ENCODE measurements at places on chromosomes 3 and 15. TPM values are rescaled to one million over a fixed set of nuclear protein-coding genes. Genes with fewer than 3 reads are reported as not detected.

DNA sequence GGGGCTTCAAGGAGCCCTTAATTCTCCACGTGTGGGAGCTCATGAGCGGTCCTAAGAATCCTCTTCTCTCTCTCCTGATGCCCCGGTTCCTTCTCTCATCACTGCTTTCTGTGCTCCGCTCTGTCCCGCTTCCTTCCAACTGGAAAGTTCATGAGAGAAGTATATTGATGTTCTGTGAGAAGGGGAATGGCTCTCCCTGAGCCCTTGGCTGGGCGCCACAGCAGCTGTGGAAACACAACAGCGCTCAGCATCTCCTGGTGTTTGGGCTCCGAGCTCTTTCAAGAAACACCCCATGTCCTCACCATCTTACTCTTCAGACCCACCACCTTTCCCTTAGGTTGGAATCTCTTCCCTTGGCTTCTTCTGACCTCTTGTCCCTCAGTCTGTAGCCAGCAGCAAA, 161.7 kb downstream of the VGLL4 start:
- no peak overlapping the region for H3K4me3 ChIP-seq
- H3K27ac ChIP-seq = peak overlapping the region; percentile 73
- peak; percentile 30 for DNase-seq
- H3K27me3 ChIP-seq = no peaks in the 10 kb centered on the region
- no peaks in the 10 kb centered on the region for H3K36me3 ChIP-seq

Gene LOXL1
- total RNA-seq = 6.8 TPM

GRCh38 chr3:142888481-142889211, at the start of gene PCOLCE2:
PCOLCE2 (minus strand) TSS chr3:142889083; CDS start chr3:142888896, 187 bp downstream.
- peak within 1 kb of the TSS; percentile 59 for H3K4me3 ChIP-seq
- DNase-seq = peak; percentile 8
- peaks cover 66% of the 10 kb centered on the region for H3K27me3 ChIP-seq
- peaks cover 13% of the 10 kb centered on the region for H3K4me1 ChIP-seq
- H3K36me3 ChIP-seq = no peaks in the 10 kb centered on the region
- H3K27ac ChIP-seq = no peak within 1 kb of the TSS

Gene ZCWPW2
- total RNA-seq = not detected

DNA sequence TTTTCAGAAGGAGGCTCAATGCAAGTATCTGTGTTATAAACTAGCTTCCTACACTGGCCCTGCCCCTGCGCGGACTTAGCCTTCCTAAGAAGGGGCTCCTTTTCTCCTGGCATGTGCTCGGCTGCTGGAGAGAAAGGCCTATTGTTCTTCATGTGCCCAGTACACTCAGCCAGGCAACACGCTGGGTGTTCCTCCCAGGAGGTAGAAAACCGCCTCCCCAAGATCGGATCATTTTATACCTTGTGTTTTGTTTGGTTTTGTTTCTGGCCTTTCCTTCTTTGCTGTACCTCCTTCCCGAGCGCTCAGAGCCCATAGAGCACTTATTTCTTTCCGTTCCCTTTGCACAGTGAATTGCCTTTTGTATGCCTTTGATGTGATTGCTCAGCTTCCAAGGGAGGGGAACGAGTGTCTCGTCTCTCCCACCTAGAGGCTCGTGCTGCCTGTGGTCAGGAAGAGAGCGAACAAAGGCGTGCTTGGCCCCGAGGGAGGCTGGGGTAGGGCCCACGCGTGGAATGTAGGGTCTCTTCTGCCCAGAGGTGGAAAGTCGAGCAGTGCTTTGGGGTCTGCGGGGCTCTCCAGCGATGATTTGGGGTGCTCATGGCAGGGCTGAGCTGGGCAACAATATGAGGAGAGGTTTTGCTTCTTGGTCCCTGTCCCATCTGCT, 30.0 kb downstream of the CCNL1 start:
- H3K4me1 ChIP-seq = peaks cover 46% of the 10 kb centered on the region
- DNase-seq = peak; percentile 63
- no peaks in the 10 kb centered on the region for H3K36me3 ChIP-seq
- H3K4me3 ChIP-seq = no peak overlapping the region

DNA sequence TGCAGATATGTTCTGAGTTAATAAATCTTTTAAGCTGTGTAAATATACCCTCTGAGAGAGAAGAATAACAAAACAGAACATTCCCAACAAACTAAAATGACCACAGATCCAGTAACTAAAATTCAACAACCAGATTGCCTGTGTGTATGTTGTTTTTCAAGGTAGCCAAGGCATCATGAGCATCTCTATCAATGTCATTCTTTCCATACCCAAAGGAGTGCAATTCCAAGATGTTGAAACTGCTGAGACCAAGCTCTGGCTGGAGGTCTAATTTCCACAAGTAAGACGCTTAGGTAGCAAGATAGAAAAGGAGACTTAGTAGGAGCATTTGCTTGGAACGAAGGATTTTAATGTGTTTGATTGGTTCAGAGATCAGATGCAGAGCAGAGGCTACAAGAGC, 276.3 kb downstream of the RBMS3 start:
- no peak for DNase-seq
- H3K4me1 ChIP-seq = peaks cover 2% of the 10 kb centered on the region
- H3K4me3 ChIP-seq = no peak overlapping the region
- H3K27ac ChIP-seq = no peak overlapping the region
- H3K27me3 ChIP-seq = no peaks in the 10 kb centered on the region

DNA sequence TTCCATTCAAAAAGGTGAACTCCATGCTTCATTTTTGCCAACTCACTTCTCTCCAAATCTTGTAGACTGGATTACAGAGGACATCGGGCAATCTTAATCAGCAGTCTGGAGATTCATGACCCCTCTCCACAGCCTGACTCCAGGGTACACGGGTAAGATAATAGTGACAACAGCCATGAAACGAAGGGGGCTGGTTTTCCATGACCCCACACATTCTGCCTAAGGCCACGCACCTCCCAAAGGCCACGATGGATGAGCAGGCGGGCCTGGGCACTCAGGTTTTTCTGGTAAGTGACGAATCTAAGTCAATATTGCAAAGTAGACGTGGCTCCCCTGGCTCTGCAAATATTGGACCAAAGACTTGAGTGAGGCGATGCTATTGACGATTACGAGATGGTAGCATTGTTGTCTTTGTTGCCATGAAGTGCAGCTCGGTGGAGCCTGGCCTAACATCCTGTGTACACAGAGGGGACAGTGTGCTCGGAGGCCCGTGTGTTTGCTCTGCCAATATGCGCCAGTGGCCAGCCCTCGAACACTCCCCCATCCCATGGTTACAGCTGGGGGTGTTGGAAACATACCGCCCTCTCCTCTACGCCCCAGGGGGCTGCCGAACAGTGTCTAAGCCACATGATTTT, 119.1 kb downstream of the OPA1 start:
- no peaks in the 10 kb centered on the region for H3K4me1 ChIP-seq
- H3K4me3 ChIP-seq = no peak overlapping the region
- no peaks in the 10 kb centered on the region for H3K36me3 ChIP-seq

- H3K27ac ChIP-seq = no peak overlapping the region
- H3K27me3 ChIP-seq = peaks cover 3% of the 10 kb centered on the region
- no peak for DNase-seq
- no peaks in the 10 kb centered on the region for H3K36me3 ChIP-seq
Observed at GRCh38 chr3:16653712-16654111, 48.5 kb upstream of the DAZL start.

GRCh38 chr15:80673561-80674244, 21.4 kb upstream of the ABHD17C start:
- H3K4me1 ChIP-seq = no peaks in the 10 kb centered on the region
- no peak overlapping the region for H3K27ac ChIP-seq
- H3K27me3 ChIP-seq = no peaks in the 10 kb centered on the region
- H3K4me3 ChIP-seq = no peak overlapping the region

Gene GUCA1C
- not detected for total RNA-seq
